ENCODE measurements at places on chromosomes 7 and 10.
A peak's percentile ranks its signal among the peaks of the same experiment; 100 is the strongest.

DNA sequence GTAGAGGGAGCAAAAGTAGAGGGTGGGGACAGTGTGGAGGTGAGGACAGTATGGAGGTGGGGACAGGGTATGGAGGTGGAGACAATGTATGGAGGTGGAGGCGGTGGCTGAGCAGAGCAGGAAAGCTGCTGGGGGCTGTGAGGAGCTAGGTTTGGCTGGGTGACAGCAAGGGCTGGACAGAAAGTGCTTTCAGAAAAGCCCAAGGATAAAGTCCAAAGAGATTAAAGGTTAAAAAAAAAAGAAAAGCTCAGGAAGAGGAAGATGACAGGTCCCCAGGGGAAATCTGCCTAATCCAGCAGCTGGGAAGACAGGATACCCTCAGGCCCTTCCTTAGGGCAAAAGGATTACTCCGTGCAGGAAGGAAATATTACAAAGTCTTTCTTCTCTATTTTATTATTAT, 32.1 kb upstream of the PFKFB3 start:
- no peak for DNase-seq

- no peak for DNase-seq
Measured at GRCh38 chr7:52498366-52498765, 537.1 kb upstream of the POM121L12 start.

DNA sequence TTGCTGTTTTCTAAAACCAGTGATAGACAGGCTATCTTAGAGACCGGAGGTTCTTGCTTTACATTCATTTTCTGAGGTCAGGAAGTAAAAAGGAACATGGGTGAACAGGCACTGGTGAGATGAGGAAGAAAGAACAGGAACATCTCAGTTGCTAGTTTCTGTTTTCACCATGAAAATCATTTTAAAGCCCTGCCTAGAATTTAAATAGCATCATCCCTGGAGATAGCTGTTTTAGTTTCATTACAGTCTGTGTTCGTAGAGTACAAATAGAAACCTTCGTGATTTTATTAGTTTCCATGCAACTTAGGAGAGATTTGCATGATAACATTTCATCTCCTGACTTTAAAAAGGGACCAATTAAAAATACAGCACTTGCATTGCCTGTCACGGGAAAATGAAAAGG, 14.7 kb downstream of the KCNMA1 start:
- DNase-seq, result no peak

DNA sequence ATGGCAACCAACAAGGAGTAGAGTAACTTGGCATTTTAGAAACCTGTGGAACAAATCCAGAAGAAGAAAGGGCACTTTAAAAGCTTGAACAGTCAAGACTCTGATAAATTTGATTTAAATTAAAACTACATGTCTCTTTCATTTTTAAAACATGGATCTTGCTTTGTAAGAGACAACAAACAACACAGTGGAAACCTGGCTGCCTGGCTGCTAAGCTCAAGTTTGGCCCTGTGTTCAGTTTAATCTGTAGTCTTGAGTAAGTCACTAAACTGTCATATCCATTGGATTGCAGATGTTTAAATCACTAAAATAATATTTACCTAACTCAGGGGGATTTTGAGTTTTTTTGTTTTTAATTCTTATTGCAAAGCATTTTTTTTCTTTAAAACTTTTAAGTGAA, 374.9 kb upstream of the SEMA3D start:
- DNase-seq, result no peak

- peak; percentile 65 for DNase-seq
Measured at GRCh38 chr7:28102797-28103196, 77.8 kb downstream of the JAZF1 start.
